ENCODE measurements at places on chromosomes 12 and 14.
A peak's percentile ranks its signal among the peaks of the same experiment; 100 is the strongest.

DNA sequence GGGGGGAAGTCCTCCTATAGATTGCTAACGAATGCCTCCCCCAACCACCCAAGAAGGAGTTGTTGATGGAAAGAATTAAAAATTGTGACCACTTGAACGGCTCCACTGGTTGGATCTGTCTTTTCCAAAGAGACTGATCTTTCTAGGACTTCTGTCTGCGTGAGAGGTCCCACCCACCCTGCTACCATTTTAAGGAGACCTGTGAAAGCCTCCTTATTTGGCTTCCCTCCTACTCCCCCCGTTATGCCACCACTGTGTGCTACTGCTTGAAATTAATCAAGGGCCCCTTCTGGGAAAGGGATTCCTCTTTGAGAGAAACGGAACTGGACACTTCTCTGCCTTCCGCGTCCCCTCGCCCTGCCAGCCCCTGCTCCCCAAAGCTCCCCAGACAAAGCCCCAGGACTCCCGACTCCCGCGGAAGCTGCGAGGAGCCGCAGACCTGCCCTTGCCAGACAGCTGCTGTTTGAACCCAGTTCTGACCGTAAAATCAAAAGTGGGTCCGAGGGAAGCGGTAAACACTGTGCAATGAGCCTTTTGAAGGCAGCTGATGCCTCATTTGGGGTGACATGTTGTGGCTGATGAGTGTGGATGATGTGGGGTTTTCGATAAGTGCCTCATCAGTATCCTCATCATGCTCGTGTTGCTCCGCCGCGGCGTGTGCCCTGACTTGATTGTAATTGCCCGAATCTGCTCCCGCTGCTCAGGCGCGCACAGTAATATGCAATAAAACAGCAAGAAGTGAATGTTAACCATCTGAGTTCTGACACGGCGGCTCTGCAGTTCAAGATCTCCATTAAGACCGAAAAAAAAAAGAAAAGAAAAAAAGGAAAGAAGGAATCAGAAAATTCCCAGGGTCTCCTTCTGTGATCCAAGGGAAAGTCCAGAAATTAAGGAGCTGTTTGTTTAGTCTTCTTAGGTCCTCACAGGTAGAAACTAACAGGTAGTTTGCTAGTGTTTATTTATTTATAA, 48.2 kb downstream of the MBIP start:
- H3K27ac ChIP-seq = no peak overlapping the region
- H3K36me3 ChIP-seq = no peaks in the 10 kb centered on the region
- H3K27me3 ChIP-seq = no peaks in the 10 kb centered on the region

- no peak for DNase-seq
- H3K4me1 ChIP-seq = no peaks in the 10 kb centered on the region
- H3K4me3 ChIP-seq = no peak overlapping the region
- no peak overlapping the region for H3K27ac ChIP-seq
- no peaks in the 10 kb centered on the region for H3K36me3 ChIP-seq
Observed at GRCh38 chr14:52848626-52849025, 57.2 kb upstream of the GNPNAT1 start.

DNA sequence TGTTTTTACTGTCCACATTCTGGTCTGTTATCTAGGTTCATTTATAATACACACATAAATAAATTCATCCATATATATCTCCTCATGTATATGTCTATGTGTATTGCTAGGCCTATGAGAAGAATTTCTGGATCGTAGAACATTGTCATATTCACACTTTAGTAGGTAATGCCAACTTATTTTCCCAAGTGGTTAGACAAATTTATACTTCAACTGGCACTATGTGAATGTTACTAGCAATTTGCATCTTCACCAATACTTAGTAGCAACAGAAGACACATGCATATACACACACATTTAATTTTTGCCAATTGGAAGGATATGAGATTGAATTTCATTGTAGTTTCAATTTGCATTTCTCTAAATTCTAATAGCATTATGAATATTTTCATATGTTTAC, 365.1 kb downstream of the FSCB start:
- H3K4me3 ChIP-seq = no peak overlapping the region
- no peak overlapping the region for H3K27ac ChIP-seq
- H3K4me1 ChIP-seq = no peaks in the 10 kb centered on the region
- DNase-seq = no peak
- H3K27me3 ChIP-seq = no peaks in the 10 kb centered on the region

DNA sequence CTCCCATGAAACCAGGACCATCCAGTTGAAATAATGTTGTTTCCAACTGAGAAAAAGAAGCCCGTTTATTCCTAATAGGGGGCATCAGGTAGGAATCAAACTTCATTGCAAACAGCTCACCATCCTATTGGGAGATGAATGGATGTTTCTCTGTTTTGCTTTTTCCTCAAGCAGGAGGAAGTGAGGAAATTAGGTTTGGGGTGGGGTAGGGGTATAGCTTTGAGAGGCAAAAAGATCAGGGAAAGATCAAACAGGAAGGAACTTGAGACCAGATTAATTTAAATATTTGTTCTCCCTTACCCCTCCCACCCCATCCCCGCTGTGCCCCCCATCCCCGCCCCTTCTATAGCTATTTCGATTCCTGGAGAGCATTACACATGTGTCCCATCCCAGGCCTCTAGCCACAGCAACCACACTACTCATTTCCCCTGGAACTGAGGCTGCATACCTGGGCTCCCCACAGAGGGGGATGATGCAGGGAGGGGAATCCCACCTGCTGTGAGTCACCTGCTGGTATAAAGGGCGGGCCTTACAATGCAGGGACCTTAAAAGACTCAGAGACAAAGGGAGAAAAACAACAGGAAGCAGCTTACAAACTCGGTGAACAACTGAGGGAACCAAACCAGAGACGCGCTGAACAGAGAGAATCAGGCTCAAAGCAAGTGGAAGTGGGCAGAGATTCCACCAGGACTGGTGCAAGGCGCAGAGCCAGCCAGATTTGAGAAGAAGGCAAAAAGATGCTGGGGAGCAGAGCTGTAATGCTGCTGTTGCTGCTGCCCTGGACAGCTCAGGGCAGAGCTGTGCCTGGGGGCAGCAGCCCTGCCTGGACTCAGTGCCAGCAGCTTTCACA, at the start of gene IL23A:
Gene IL23A (plus strand): TSS at position 577 of the 850 bp plus-strand sequence. CDS start 161 bp downstream, at position 738.
- no peak within 1 kb of the TSS for H3K4me3 ChIP-seq
- H3K27me3 ChIP-seq = no peaks in the 10 kb centered on the region
- peaks cover 6% of the 10 kb centered on the region for H3K4me1 ChIP-seq

DNA sequence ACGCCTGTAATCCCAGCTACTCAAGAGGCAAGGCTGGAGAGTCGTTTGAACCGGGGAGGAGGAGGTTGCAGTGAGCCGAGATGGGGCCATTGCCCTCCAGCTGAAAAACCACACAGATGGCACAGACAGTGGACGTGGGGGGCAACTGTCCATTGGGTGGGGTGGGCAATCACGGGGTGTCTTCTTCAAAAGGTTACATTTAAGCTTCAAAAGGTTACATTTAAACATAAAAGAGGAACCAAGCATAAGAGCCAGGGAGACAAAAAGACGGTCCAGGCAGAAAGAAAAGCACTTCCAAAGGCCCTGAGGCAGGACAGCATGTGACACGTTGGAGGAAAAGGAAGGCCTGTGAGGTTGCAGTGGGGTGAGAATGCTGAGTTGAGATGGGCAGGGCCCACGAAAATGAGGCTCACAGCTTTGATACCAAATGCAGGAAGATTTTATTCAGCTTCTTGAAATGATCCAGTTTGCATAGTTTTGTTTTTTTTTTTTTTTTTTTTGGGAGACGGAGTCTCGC, 10.7 kb downstream of the SCARB1 start:
- H3K4me1 ChIP-seq = no peaks in the 10 kb centered on the region
- H3K27ac ChIP-seq = no peak overlapping the region
- no peak for DNase-seq
- no peak overlapping the region for H3K4me3 ChIP-seq
- H3K36me3 ChIP-seq = no peaks in the 10 kb centered on the region

- H3K27me3 ChIP-seq = no peaks in the 10 kb centered on the region
- DNase-seq = peak; percentile 95
- peaks cover 17% of the 10 kb centered on the region for H3K36me3 ChIP-seq
- H3K27ac ChIP-seq = peak overlapping the region; percentile 98
- peak overlapping the region; percentile 43 for H3K4me3 ChIP-seq
Observed at GRCh38 chr14:105480807-105481801, 5.6 kb upstream of the CRIP1 start.

DNA sequence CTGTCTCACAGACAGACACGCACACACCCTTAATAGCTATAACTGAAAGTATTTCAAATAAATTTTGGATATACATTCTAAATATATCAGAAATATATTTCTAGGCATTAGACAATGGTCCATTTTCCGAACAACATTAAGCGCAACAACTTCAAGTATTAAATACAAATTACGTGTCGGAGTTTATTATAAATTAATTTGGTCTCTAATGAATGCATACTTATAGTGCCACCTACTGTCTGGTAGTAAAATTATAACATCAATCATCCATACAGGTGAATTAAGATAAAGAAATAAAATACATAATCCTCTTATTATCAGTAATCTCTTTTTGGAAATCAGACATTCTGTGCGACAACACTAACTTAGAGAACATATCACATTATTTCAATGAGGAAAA, 27.2 kb upstream of the CMAS start:
- H3K27ac ChIP-seq = no peak overlapping the region
- H3K4me3 ChIP-seq = no peak overlapping the region
- H3K27me3 ChIP-seq = no peaks in the 10 kb centered on the region
- no peaks in the 10 kb centered on the region for H3K36me3 ChIP-seq

DNA sequence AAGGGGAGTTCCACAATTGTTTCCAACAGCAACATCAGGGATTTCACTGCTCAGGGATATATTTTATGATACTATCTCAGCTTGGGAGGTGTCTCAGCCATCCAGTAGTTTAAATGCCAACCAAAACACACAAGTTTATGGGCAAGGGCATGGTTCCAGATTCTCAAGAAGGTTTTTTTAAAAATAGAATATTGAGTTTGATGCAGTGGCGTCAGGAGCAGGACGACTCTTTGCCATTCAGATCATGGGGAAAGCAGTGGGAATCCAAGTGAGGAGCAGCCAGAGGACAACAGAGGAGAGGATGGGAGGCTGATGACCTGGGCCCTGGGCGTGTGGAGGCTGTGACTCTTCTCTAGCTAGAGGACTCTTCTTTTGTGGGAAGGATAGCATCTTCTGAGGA, 25.7 kb downstream of the TSHR start:
- no peak overlapping the region for H3K27ac ChIP-seq
- no peak for DNase-seq
- no peak overlapping the region for H3K4me3 ChIP-seq
- no peaks in the 10 kb centered on the region for H3K27me3 ChIP-seq
- no peaks in the 10 kb centered on the region for H3K36me3 ChIP-seq
- H3K4me1 ChIP-seq = no peaks in the 10 kb centered on the region

DNA sequence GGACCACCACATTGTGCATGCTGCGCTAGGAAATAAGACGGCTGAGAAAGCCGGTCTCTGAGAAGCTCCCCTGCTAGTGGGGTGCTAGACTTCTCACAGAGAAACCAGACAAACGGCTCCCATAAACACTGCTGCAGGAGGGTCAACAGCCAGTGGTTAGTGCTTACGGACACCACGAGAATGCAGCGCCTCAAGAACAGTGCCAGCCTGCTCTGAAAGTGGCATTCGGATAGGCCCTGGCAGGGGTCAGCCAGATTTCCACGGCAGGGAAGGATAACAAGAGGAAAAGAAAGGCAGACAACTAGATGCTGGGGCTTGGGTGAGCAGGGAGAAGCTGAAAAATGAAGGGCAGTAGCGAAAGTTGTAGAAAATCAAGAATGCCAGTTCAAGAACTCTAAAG, 26.4 kb downstream of the PPTC7 start:
- peak overlapping the region; percentile 45 for H3K27ac ChIP-seq
- peaks cover 63% of the 10 kb centered on the region for H3K4me1 ChIP-seq
- DNase-seq = no peak
- H3K4me3 ChIP-seq = no peak overlapping the region
- H3K36me3 ChIP-seq = no peaks in the 10 kb centered on the region

- no peaks in the 10 kb centered on the region for H3K4me1 ChIP-seq
- peak overlapping the region; percentile 76 for H3K27ac ChIP-seq
- no peaks in the 10 kb centered on the region for H3K36me3 ChIP-seq
Observed at GRCh38 chr14:93788543-93789227, 400 bp upstream of the PRIMA1 start.

- H3K4me1 ChIP-seq = no peaks in the 10 kb centered on the region
- H3K27ac ChIP-seq = no peak overlapping the region
- no peaks in the 10 kb centered on the region for H3K36me3 ChIP-seq
- DNase-seq = no peak
Observed at GRCh38 chr14:72341237-72341636, 409.0 kb downstream of the RGS6 start.

DNA sequence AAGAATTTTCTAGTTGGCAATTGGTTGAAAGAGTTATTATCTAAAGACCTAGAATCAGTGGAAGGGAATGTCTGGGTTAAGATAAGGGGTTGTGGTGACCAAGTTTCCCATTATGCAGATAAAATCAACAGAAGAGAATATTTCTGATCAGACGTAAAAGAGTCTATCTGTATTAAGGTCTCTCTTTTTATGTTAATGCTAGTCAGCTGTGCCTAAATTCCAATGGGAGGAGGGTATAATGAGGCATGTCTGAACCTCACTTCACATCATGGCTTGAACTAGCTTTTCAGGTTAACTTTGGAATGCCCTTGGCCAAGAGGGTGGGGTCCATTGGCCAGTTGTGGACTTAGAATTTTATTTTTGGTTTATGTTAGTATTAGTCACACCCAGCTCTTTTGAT, 34.3 kb upstream of the CHST11 start:
- DNase-seq = no peak
- no peaks in the 10 kb centered on the region for H3K27me3 ChIP-seq
- no peak overlapping the region for H3K27ac ChIP-seq
- H3K4me1 ChIP-seq = no peaks in the 10 kb centered on the region

DNA sequence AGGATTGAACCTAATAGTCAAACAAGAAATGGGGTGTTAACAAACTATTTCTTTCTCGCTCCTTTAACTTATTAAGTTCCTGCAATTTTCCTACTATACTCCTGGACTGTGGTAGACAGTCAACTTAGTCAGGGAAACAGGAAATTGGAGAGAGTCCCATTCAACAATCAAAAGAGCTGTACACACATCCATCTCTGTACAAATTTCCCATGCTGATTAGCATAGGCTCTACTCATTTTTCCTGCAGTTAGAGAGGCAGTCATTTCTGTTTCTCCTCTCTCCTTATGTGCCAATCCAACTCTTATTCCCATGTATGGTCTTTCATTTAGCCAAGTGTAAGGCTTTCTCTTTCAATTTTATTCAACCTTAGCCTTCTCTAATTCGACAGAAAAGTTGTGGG, 1168.5 kb upstream of the FLRT2 start:
- no peaks in the 10 kb centered on the region for H3K27me3 ChIP-seq
- DNase-seq = no peak
- no peaks in the 10 kb centered on the region for H3K36me3 ChIP-seq
- no peaks in the 10 kb centered on the region for H3K4me1 ChIP-seq
- no peak overlapping the region for H3K27ac ChIP-seq
- H3K4me3 ChIP-seq = no peak overlapping the region
